ENCODE measurements at places on chromosomes 16 and 17. TPM values are rescaled to one million over a fixed set of nuclear protein-coding genes. Genes with fewer than 3 reads are reported as not detected.
A peak's percentile ranks its signal among the peaks of the same experiment; 100 is the strongest.

Gene CHST5
- 0.28 TPM for polyA plus RNA-seq

Gene RNF135
- 29.8 TPM for polyA plus RNA-seq

DNA sequence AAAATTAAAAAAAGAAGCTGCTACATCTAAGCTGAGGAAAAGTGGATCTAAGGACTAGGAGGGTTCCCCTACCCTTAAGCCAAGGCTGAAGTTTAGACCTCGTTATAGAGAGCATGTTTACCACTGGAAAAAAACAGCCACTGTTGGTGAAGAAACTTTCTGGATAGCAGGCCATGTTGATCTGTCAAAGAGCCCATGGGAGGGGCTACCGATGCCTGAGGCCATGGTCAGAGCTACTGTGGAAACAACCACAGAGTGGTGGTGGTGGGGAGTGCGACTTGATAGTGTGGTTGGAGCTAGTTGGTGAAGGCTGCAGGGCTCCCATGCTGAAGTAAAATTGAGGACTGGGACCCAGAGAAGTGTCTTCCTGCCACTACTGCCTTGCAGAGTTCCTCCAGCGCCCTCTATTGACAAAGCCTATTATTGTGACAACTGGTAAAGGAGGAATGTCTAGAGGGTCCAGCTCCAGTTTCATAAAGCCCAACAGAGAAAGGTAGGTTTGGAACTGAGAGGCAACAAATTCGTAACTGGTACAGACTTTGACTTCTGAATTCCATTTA lies 12.7 kb upstream of the FAM20A start:
- no peak for DNase-seq
- peaks cover 3% of the 10 kb centered on the region for H3K4me1 ChIP-seq
- H3K27ac ChIP-seq, result no peak overlapping the region

DNA sequence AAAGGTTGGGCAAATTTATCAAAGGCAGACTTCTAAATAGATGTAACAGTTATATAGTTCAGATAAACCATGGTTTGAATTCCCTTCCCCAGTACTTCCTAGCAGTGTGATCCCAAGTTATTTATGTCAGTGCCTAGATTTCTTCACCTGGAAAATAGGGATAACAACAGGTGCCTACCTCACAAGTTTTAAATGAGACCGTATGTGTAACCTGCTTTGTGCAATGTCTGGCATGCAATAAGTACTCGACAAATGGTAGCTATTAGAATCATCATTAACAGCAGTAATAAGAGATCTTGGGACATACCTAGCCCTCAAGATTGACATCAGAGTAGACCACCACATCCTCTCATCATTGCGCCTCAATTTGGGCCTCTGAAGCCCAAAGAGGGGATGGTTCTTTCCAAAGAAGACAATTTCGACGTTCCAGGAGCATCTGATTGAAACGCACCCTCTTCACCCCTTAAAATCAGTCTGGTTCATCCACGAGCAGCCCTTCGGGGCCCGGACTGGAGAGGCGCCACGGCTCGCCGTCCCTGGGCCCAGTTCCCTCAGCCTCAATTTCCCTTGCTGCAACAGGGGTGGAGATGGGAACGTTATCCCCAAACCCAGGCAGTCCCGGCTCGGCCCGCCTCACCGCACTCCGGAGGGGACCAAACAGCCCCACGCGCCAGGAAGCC lies 541 bp downstream of the ACACA start:
- H3K27ac ChIP-seq, result peak overlapping the region; percentile 71
- DNase-seq, result no peak
- no peaks in the 10 kb centered on the region for H3K36me3 ChIP-seq
- peak overlapping the region; percentile 94 for H3K4me3 ChIP-seq

Data from kidney (tissue), 22 donors.